Hematopoietic multipotent progenitor cell treated with erythropoietin and hydrocortisone succinate and interleukin-3 and kit ligand, for 6 days (in vitro differentiated cells): ENCODE measurements at places on chromosomes 4 and X.

DNA sequence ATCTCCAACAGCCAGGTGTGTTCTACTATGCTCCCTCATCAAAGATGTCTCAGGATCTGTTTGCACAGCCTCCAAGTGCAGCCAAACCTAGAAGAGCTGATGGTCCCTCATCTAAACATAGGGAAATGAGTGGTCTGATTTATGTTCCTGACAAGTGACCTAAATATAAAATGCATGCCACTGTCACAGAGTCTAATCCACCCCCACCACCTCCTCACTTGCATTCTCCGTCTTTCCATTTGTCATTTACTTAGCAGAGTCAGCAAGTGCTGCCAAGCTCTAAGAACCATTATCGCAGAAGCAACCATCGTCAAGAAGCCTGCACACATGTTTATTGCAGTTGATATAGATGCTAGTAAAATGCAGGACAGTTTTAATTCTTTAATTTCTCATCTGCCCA lies 33.1 kb upstream of the VCX3A start:
- DNase-seq = no peak

DNA sequence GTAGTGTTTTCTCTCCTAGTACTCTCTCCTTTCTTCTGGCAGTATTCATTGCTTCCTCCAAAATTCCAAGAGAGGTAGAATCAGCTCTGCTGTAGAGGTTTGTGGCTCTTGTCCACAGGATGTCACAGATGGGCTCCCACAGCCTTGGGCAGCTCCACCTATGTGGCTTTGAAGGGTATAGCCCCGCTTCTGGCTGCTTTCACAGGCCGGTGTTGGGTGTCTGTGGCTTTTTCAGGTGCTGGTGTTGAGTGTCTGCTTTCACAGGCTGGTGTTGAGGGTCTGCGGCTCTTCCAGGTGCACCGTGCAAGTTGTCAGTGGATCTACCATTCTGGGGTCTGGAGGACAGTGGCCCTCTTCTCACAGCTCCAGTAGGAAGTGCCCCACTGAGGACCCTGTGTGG lies 7.9 kb upstream of the AADAT start:
- no peak for DNase-seq

- DNase-seq = no peak
These were observed 57.2 kb upstream of the MTMR1 start for GRCh38 chrX:150635952-150636351.

GRCh38 chr4:42453612-42454011 lies 56.3 kb downstream of the SHISA3 start:
- DNase-seq = no peak

DNA sequence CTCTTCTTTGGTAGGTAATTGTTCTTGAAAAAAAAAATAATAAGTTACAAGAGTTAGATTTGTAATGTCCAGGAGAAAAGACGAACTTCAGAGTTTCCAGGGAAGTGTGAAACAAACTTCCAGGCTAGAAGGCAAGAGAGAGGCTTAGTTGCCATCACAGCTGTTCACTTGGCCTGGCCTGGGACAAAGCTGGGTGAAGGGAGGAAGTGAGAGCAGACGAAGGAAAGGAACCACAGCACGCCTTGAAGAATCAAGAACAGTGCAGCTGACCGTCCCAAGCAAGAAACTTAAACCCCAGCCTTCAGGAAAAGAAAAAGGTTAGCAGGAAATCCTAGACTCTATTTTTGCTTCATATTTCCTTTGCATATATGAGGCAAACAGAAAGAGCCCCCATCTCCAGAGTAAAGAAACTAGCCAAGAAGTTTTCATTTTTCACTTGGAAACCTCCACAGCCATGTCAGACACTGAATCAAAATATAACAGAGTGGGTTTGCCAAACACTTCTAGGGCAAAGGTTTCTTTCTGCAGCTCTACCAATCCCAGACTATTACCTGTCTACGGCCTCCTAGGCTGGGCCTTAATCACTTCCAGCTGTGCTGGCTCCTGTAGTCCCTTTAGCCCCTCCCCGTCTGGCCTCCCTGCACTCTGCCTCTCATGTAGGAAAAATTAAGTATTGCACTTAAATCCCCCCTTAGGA lies 209.6 kb downstream of the SPATA18 start:
- no peak for DNase-seq

GRCh38 chrX:28910487-28910886 lies 323.2 kb downstream of the IL1RAPL1 start:
- DNase-seq = no peak

DNA sequence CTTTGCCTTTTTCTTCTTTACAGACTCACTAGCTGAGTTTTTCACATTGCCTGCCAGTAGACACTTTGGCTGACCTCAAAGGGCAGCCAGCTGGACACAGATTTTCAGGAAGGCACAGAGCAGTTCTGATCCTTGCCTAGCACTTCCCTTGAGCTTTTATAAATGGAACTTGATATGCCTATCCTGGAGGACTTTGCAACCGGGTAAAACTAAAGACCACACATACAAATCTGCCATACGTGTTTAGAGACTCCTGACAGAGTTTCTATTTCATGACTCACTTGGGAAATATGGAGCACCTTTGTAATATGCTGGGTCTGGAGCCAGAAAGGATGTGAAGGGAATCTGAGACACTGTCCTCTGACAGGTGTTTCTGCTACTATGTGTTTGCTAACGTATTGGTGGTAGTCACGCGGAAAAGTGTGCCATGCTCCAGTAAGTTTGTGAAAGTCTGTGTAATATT lies 56.7 kb upstream of the RASSF6 start:
- DNase-seq = no peak

- DNase-seq = no peak
These were observed 243.5 kb upstream of the KCNIP4 start for GRCh38 chr4:22192084-22192511.
